Lung microvascular endothelial cell (primary cell): ENCODE measurements at places on chromosomes 4 and X.

- no peak for DNase-seq
Observed at GRCh38 chr4:103197765-103198110, 405 bp downstream of the CENPE start.

DNA sequence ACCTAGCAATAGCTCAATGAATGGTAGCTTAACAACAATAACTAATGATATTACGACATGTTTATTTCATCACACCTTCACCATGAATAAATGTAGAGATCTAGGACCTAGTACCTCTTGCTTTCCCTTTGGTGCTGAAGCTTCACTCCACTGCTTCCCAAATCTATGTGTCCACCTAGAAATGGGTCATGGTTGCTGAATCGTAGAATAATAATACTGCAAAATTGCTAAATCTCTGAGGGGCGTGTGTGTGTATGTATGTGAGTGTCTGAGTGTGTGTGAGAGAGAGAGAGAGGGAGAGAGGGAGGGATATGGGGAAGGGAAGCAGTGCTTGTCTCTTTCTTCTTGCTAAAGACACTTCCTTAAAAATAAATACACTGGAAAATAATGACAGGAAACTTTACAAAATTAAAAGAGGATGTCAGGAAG lies 109.3 kb upstream of the BMP2K start:
- no peak for DNase-seq

DNA sequence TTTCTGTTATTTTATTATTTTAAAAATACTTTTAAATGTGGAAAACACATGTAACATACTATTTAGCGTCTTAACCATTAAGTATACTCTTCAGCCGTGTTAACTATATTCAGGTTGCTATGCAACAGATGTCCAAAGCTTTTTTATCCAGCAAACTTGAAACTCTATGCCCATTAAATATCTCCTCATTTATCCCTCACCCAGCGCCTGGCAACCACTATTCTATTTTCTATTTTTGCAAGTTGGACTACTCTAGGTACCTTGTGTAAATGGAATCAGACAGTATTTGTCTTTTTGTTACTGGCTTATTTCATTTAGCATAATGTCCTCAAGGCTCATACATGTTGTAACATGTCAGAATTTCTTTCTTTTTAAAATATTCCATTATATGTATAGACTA lies 174.6 kb downstream of the PCDH10 start:
- no peak for DNase-seq

DNA sequence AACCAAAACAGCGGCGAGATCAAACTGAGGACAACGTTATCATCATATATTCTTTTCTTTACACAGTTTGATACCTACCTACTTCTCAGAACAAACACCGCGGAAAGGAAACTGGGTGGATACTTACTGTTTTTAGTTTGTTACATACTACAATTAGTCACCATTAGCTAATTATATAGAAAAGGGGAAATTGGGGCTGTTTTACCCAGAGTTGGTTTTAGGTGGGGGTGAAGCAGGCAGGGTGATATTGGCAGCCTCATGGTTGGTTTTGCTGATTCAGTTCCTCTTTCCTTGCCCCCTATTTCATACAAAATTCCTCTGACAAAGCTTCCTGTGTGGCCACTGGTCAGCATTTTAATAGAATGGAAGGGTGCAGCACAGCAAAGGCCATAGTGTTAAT lies 77.8 kb downstream of the SORBS2 start:
- no peak for DNase-seq

GRCh38 chr4:88674979-88675378 lies 22.6 kb downstream of the NAP1L5 start:
- DNase-seq = peak; percentile 17

- no peak for DNase-seq
Observed at GRCh38 chr4:162981823-162982222, 184.9 kb downstream of the NAF1 start.

- no peak for DNase-seq
Observed at GRCh38 chr4:77960367-77960766, 96.8 kb upstream of the FRAS1 start.

DNA sequence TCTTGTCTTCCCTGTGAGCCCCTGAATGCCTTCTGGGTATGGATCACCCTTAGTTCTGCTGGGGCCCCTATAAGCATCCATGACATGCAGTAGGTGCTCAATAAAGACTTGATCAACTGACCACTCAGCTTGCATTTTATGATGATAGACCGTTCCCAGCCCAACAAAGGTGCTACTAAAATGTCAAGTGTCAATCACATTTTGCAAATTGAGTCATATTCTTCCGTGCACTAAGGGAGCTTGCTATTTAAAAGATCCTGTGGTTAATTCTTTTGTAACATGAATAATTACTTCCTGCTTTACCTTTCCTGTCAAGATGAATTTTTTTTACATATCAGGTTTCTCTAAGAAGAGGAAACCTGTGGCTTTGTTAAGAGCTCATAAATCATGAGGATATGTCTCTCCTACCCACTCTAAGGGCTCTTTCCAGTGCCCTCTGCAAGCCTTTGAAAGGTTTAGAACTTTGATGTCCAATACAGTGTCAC lies 47.6 kb downstream of the SH3KBP1 start:
- DNase-seq = peak; percentile 8

DNA sequence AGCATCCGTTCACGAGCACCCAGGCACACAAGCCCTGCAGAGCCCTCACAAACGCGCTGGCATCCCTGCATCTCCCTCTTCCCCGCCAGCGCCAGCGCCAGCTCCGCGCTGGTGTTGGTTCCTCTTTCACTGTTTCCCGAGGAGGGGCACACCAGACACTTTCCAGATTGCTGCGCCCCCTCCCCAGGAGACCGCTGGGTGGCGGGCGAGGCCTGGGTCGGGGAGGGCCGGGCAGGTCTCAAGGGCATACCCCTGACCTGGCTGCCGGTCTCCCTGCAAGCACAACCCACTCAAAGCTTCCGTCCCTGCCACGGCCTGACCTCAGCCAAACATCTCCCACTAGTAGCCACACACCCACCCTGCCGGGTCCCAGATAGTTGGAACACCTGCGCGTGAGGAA lies 2.2 kb upstream of the NKX1-1 start:
- no peak for DNase-seq

DNA sequence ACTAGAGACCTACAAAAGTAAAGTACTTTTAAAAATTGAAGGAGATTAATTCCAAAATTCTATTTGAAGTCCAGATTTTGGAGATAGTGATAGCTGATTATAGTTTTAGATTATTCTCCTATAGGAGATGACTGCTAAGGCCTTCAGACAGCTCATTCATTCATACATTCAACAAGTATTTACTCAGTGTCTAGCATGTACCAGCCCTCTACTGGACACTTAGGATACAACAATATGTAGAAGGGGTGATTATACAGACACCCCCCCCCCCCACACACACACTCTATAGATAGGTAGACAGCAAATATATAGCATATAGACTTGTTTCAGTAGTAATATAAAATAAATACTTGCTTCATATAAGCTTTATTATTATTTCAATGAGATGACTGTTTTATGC lies 60.4 kb upstream of the TAF9B start:
- DNase-seq = peak; percentile 20

DNA sequence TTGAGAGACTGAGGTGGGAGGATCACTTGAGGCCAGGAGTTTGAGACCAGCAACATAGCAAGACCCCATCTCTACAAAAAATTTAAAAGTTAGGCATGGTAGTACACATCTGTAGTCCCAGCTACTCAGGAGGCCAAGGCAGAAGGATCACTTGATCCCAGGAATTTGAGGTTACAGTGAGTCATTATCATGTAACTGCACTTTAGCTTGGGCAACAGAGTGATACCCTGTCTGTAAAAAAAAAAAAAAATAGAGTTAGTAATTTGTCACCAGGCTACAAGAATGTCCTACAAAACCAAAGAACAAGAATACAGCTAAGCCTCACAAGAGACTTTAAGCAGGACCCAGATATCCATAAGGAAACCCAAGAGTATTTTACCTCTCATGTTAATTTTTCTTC lies 27.0 kb upstream of the RAB28 start:
- no peak for DNase-seq

GRCh38 chr4:171812665-171813525 lies at the start of gene GALNTL6:
Gene GALNTL6 (plus strand): TSS chr4:171813404.
- DNase-seq = no peak

GRCh38 chr4:100581337-100581736 lies 63.5 kb upstream of the EMCN start:
- DNase-seq = no peak

GRCh38 chr4:54066718-54067129 lies 2.3 kb upstream of the CHIC2 start:
- DNase-seq = peak; percentile 45

DNA sequence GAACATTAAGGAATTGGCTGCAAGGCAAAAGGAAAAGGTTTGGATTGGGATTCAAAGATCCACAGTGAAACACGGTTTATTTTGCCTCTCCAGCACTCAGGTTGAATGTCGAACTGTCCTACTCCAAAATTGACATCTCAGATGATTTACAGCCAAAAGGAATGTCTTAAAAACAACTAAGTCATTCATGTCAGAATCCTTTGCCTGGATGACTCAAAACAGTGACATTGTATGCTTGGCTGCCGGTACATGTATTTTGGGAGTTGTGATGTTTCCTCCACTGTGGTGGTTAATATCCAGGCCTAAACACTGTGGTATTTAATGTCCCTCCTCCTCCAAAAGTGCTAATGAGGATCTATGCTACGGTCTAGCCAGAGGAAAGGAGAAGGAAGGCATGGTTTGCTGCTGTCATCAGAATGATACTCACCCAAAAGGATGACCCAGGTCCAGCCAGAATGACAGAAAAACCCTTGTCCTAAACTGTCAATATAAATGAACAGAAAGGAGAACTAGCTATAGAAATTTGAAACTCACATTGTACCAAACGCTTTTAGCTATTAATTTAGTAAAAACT lies 20.9 kb downstream of the PGM2 start:
- DNase-seq = peak; percentile 27

- DNase-seq = peak; percentile 91
Observed at GRCh38 chr4:98688411-98689290, 30.2 kb upstream of the TSPAN5 start.

GRCh38 chrX:130055103-130055502 lies 55.2 kb downstream of the ELF4 start:
- no peak for DNase-seq

DNA sequence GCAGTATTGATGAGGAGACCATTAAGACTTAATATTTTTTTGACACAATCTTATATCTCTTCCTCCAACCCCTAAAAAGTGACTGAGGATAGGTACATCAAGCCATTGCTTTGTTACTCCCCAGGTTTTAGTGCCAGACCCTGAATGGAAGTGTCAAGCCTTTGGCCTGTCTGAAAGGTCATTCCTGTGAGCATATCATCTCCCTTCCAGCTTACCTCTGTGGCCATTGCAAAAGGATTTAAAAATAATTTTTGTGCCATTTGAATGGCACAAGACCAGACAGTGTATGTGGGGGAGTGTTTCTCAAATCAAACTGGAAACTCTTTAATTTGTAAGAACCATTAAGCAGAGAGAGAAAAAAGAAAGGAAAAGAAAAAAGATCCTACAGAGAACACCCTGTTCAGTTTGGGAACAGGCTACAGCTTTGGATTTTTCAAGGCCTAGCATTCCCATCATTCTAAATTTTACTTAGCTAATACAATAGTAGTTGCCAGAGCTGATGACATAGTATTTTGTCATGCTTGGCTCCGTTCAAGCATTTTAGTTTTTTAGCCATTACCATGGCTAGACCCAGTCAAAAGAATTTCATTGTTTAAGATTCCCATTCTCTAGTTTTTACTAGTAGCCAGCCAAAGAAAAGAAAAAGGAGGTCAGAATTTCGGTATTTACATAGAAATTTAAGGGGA lies 49.6 kb downstream of the HPF1 start:
- DNase-seq = peak; percentile 13

DNA sequence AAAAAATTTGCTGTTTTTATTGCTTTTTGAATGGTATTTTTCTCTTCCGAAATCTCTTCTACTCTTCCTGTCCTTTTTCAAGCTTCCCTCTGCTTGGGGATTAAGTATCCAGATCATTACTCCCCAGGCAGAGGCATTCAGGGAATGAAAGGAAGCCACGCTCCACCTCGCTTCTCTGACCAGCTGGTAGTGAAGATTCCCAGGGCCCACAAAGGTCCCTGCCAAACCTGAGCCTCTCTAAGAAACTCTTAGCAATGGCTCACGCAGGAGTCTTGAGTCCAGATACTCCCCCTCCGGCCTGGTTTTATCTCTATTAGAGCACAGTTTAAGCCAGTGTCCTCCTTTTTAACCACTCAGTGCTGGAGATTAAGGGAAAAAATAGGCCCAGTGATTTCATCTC lies 51.4 kb upstream of the SOD3 start:
- no peak for DNase-seq

DNA sequence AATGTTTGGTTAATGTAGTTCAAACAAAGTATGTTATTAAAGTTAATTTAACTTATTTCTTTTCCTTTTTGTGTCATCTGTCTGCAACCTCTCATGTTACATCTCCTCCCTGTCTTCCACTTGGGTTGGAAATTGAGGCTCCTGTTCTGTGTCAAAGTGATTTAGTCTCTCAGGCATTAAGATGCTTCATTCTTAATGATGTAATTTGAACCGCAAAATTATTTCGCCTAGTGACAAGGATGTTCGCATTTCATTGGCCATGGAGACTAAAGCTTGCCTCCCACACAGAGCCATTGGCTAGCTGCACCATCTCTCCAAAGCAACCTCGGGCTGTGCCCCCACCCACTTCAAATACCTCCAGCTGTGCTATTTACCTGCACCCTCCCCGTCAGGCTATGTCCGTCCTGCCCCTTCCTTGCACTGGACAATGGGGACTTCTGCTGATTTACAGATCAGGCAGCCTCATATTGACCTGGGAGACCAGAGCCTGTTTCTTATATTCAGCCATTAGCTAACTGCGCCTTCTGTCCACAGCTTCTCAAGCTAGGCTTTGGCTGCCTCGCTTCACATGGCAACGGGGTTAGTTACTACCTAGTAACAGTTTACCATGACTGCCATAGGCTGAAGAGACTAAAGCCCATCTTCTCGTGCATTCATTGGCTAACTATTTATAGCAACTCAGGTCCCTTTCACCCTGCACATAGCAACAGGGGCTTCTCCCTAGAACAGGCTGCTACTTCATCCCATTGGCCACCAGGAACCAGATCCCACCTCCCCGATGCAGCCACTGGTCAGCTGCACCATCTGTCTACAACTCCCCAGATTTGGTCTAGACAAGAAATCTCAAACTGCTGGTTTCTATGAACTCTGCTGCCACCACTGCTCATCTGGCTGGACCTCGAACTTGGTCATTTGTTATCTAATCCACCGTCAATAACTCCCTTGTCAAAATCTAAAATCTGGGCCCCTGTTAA lies 8.6 kb upstream of the ZNF157 start:
- peak; percentile 95 for DNase-seq

DNA sequence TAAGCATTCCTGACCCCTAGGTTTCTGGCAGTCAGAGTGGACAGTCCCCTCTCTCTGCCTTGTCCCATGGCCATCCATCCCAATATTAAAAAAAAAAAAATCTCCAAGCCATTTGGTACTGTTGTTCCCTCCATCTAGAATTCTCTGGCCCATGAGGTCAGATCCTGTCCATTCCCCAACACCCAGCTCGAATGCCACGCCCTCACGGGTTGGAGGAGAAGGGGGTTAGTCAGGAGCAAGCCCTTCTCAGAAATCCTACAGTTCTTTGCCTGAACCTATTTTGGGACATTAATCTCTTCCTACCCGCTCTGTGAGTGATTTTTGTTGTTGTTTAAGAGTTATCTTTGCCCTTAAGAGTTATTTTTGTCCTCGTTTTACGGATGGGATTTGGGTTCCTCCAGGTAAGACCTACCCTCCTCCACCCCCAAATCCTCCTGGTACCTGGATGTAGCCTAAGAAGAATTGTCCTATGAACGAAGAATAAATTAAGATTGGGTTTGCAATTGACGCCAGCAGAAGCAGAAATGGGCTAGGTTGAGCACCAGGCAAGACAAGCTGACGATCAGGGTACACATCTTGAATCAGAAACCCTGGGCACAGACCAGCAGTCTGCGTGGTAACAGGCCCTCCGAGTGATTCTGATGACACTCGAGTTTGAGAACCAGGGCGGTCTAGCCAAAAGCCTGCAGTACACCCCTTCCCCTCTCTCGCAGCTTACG lies 977 bp downstream of the RNF175 start:
- no peak for DNase-seq
